Stimulated activated CD4-positive, alpha-beta T cell treated with anti-CD3 and anti-CD28 coated beads, Interleukin-1b, Interleukin-23, amount 100 ng/mL, for 24 hours (primary cell): ENCODE measurements at places on chromosomes 2 and 18.

GRCh38 chr2:208072250-208072892 lies 47.0 kb upstream of the PLEKHM3 start:
- peak; percentile 9 for DNase-seq

DNA sequence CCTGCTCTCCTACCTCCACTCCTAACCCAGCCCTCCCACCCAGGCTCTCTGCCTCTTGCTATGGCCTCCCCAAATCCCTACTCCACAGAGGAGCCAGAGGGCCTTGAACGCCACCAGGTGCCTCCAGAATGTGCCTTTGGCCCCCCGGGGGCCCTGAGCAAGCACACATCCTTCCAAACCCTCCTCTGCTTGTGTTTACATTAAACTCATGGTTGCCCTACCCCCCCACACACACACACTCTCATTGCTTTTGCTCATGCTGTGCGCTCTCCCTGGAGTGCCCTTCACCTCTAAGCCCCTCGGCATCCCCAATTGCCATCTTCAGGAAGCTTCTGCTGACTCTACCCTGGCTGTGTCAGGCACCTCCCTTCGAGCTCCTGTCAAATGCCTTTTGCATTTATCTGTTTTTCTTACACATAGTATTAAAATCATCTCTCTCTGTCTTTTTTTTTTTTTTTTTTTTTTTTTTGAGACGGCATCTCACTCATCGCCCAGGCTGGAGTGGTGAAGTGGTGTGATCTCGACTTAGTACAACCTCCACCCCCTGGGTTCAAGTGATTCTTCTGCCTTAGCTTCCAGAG lies 16.3 kb upstream of the TET3 start:
- no peak for DNase-seq

DNA sequence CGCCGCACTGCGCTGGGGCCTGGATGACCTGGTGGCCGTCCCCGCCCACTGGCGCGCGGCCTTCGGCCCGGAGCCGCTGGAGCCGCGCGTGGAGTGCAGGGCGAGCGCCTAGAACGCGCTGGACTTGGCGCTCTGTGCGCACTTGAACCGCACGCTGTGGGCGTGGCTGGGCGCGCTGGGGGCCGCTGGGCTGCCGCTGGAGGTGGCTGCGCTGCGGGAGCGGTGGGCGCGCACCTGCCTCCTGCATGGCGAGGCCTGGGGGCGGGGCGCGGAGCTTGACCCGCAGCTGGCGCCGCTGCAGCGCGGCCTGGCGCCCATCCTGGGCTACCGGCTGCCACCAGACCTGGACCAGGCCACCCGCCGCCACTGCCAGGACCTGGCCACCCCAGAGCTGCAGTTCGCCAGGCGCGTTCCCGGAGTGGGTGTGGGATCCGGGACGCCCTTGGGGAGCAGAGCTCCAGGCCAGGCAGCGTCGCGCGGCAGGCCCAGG lies 9.9 kb downstream of the AQP12B start:
- DNase-seq: no peak

DNA sequence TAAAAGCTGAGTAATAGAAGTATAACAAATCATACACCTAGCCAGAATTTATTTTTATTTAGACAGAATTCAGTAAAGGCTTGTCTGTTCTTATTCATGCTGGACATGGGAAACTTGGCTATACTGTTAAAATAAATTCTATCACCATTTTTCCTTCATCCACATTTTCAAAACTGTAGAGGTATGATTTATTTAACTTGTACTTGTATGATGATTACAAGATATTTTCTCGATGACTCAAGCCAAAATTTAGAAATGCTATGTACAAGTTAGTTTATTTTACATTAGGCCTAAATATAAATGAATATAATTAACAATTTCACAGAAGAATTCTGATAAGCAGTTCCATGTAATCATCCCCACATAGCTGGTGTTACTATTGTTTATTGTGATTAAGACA lies 194.8 kb upstream of the DOK6 start:
- DNase-seq: no peak

DNA sequence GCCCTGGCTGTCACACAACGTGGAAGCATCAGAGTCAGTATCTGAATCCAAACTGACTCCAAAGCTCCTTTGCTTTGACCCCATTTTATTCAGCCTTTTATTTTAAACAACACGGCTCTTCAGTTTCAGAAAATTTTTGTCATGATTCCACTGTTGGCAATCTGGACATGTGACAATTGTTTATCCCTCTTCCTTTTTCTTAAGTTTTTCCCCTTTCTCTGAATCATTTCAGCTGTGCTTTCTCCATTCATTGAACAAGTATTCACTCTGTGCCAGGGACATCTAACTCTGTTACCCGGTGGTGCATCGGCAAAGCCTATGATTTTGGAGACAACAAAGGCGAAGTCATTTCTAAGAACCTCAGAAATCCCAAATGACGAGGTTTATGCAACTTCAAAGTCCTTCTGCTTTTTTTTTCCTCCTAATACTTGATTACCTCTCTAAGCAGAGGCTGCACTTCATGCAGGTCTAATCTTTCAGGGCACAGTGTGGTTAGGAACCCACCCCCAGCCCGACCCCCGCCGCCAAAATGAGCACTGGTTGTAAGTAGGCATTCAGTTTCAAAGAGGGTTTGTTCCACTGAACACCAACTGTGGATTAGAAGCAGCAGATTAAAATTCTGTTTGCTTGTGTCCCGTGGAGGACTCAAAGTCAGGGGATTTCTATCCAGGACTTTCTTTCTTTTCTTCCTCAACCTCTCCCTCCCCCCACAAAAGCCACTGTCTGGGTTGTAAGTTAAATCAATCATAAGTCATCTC lies 18.6 kb downstream of the ST6GAL2 start:
- DNase-seq: no peak

DNA sequence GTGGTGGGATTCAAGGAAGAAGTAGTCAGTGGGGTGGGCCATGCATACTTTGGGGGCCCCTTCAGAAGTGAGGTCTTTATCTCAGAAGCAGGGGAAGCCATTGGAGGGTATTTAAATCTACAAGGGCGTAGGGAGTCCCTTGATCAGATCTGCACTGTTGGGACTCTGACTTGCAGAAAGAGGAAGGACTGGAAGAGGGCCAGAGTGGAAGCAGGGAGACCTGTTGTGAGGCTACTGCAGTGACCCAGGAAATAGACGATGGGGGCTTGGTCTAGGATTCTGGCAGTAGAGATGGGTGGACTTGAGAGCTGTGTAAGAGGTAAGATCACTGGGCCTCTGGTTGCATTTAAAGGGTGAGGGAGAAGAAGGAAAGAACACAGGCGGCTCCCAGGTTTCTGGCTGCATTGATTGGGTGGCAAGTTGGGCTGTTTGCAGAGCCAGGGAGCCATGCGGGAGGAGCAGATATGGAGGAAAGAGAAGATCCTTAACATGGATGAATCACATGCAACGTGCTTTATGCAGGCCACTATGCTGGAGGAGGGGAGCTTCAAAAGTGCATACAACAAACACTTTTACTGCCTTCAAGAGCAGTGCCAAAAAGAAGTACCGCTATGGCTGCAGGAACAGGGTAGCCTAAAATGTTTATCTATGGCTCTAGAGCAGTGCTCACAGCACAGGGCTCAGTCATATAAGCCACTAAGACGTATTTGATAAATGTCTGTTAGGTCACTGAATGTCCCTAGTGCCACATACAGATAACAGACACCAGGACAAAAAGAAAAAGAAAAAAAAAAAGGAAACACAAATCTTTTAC lies 2.3 kb downstream of the SFXN5 start:
- DNase-seq: no peak

DNA sequence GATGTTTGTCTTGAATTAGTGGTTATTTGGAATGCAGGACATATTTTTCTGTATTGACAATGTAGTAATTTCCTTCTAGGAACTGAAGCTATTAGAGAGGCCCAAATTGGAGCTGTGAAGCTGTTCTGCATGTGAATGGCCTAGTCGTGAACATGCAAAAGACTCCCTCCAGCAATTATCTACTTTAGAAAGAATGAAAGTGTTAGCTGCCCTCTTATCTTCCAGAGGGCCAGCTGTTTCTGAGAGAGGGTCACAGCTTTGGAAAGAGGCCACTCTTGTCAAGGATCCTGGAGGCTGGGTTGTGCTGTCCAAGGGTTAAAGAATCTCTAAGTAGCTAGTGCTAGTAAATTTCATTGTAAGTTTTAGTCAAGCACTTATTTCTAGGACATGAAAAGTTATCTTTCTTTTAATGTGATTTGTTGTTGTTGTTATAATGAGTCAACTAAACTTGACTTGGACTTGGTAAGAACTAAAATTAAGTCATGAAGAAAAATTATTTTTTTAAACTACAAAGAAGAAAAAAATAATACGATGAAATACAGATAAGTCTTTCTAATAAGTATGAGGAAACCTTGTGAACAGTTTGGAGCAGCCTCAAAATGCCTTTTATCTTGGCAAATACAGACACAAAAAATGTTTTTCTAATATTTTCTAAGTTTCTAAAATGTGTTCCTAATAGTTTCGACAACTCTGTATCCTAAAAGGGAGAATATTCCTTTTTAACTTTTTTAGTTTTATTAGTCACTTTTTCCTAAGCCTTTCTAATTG lies 36.8 kb downstream of the DPP4 start:
- no peak for DNase-seq

- DNase-seq: no peak
Observed at GRCh38 chr2:190794377-190794776, 86.2 kb upstream of the GLS start.

DNA sequence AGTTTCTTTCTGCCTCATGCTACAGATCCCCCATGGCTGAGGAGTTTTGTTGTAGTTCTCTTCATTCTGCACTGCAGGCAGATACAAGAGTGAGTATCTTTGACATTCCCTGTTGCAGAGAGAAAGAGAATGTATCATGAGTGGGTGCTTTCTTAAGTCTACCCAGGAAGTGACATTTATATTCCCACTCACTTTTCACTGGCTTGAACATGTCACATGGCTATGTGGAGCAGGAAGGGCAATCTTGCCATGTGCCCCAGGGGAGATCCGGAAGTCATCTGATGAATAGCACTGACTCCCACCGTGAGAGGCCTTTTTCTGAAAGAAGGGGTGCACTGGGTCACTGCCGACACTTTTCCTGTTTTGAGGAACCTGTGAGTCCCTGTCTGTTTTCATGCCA lies 66.4 kb upstream of the BOD1L2 start:
- no peak for DNase-seq

- DNase-seq: no peak
Observed at GRCh38 chr2:223005496-223005895, 46.5 kb upstream of the KCNE4 start.
